ENCODE measurements at places on chromosomes 5 and 9. TPM values are rescaled to one million over a fixed set of nuclear protein-coding genes. Genes with fewer than 3 reads are reported as not detected.

DNA sequence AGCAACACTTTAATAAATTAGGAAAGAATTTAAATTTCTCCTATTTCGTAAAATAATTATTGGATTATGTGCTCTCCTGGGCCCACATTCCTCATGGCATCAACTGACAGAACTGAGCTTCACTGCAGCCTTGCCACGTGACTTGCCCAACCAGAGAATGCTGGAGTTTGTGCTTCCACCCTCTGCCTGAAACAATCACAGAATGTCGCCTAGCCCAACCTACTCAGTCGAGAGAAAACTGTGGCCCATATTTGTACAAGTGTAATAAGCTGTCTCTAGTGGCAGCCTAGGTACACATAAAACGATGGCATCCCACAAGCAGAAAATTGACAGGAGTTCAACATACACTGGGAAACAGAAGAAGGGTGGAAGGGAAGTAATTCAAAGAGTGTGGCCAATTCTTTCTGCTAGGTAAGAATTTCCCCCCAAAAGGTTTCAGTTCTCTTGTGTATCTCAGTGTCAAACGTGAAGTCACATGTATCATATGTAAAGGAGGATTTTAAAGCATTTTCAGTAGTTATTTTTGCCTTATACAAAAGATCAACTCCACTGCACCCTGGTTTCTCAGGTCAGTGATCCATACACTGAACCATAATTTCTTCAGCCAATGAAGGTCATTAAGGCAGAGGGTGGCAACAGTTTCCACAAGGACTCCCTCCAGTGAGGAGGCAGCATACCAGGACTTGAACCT is 41.7 kb downstream of the ZNF608 start:
- no peaks in the 10 kb centered on the region for H3K36me3 ChIP-seq
- H3K4me3 ChIP-seq, result no peak overlapping the region
- no peak for DNase-seq
- peaks cover 60% of the 10 kb centered on the region for H3K4me1 ChIP-seq

- H3K27ac ChIP-seq, result no peak overlapping the region
- H3K27me3 ChIP-seq, result no peaks in the 10 kb centered on the region
- DNase-seq, result no peak
- no peaks in the 10 kb centered on the region for H3K36me3 ChIP-seq
Measured at GRCh38 chr5:109743770-109744212, 54.1 kb downstream of the MAN2A1 start.

GRCh38 chr9:6051511-6051950 is 36.1 kb upstream of the RANBP6 start:
- no peaks in the 10 kb centered on the region for H3K4me1 ChIP-seq
- no peak overlapping the region for H3K27ac ChIP-seq
- no peak for DNase-seq
- H3K4me3 ChIP-seq, result no peak overlapping the region

PLEKHG4B gene
- under 0.01 TPM for total RNA-seq

DNA sequence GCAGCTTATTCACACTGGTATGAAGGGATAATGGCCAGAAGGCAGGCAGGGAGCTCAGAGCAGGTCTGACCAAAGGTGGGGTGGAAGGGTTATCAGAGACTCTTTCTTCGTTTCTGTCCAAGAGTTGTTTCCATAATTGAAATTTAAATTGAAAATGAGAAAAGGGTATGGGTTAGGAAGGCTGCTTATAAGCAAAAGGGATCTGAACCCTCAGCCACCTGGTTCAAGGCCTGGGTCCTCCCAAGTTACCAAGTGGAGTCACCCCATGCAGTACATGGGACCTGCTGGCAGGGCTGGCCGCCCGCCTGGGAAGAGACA is 17.8 kb downstream of the EEIG1 start:
- H3K4me1 ChIP-seq, result peaks cover 81% of the 10 kb centered on the region
- no peak for DNase-seq
- peak overlapping the region; percentile 98 for H3K27ac ChIP-seq
- H3K36me3 ChIP-seq, result no peaks in the 10 kb centered on the region
- H3K4me3 ChIP-seq, result no peak overlapping the region
- H3K27me3 ChIP-seq, result no peaks in the 10 kb centered on the region

PHF24 gene
- total RNA-seq, result 0.27 TPM

SLC46A2 gene
- not detected for total RNA-seq

- no peaks in the 10 kb centered on the region for H3K27me3 ChIP-seq
- DNase-seq, result no peak
- no peak overlapping the region for H3K27ac ChIP-seq
- no peak overlapping the region for H3K4me3 ChIP-seq
Measured at GRCh38 chr9:104999136-104999535, 71.2 kb upstream of the ABCA1 start.

All from transverse colon (tissue), 4 donors.